ENCODE measurements at places on chromosomes 4 and X.

- DNase-seq: no peak
Observed at GRCh38 chr4:6184169-6184568, 16.2 kb downstream of the JAKMIP1 start.

DNA sequence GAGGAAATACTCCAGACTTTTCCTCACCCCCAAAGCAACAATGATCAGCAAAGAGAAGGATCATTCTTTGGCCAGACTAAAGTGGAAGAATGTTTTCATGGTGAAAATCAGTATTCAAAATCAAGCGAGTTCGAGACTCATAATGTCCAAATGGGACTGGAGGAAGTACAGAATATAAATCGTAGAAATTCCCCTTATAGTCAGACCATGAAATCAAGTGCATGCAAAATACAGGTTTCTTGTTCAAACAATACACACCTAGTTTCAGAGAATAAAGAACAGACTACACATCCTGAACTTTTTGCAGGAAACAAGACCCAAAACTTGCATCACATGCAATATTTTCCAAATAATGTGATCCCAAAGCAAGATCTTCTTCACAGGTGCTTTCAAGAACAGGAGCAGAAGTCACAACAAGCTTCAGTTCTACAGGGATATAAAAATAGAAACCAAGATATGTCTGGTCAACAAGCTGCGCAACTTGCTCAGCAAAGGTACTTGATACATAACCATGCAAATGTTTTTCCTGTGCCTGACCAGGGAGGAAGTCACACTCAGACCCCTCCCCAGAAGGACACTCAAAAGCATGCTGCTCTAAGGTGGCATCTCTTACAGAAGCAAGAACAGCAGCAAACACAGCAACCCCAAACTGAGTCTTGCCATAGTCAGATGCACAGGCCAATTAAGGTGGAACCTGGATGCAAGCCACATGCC is 89.7 kb downstream of the TET2 start:
- no peak for DNase-seq

GRCh38 chrX:16215660-16216059 is 48.4 kb downstream of the MAGEB17 start:
- no peak for DNase-seq

DNA sequence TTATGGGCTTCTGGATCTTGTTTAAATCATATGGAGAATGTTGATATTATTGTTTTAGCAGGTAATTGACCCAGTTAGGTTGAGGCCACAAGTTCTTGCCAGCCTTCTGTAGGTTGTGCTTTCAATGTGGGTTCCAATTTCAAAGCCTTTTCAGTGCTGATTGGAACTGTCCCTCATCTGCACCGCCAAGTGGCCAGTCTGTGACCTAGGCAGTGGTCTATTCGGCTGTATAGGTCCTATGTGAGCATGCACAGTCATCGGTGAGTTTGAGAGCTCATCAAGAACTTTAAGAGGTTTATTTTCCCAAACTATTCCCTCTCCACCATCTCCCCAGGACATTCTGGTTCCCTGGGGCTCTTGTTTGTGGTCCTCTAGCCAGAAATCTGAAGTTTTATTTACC is 35.7 kb downstream of the DDX53 start:
- no peak for DNase-seq

GRCh38 chr4:6188687-6189305 is 11.6 kb downstream of the JAKMIP1 start:
- no peak for DNase-seq

DNA sequence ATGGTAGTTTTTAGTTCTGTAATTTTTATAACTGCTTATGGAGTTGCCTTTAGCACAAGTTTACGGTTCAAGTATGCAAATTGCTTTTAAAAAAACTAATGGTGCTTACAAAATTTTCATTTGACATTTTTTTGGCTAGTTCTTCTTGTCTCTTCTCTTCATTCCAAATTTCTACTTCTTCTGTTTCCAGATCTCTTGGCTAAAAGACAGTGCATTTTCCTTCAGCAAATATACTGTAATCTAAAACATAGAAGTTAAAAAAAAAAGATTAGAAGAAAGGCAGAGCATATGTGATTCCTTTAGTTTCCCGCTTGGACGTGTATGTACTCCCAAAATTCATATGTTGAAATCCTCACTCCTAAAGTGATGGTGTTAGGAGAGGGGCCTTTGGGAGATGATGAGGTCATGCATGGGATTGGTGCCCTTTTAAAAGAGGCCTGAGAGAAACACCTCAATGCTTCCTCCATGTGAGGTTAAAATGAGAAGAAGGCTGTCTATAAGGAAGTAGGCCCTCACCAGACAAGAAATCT is 132.1 kb upstream of the NPY2R start:
- no peak for DNase-seq

DNA sequence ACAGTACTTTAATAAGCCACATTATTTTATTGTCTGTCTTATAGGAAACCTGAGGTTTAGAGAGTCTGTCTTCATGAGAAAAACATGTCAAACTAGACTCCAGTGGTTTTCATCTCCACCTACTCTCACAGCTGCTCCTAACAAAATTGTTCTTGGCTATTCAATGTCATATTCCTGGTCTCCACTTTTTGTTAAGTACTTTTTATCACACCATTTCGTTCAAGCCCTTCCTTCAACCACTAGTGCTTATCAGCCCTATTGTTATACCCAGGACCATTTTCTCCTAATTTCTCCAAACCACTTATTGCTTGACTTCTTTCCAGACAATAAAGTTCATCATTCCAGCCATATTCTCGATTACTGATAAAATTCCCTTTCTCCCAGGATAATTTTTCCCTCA is 1674.3 kb upstream of the AGA start:
- no peak for DNase-seq

GRCh38 chr4:175906384-175906783 is 94.3 kb upstream of the GPM6A start:
- no peak for DNase-seq

Measured in CD8-positive, alpha-beta T cell (primary cell).